ENCODE measurements at places on chromosomes 3 and 15. TPM values are rescaled to one million over a fixed set of nuclear protein-coding genes. Genes with fewer than 3 reads are reported as not detected.
A peak's percentile ranks its signal among the peaks of the same experiment; 100 is the strongest.

- peaks cover 12% of the 10 kb centered on the region for H3K4me1 ChIP-seq
- no peaks in the 10 kb centered on the region for H3K27me3 ChIP-seq
- peaks cover 34% of the 10 kb centered on the region for H3K36me3 ChIP-seq
Observed at GRCh38 chr3:136343873-136344555, 93.9 kb downstream of the PCCB start.

GRCh38 chr3:131812433-131812832 lies 222.4 kb downstream of the CPNE4 start:
- peaks cover 26% of the 10 kb centered on the region for H3K27me3 ChIP-seq
- H3K4me3 ChIP-seq: no peak overlapping the region
- no peaks in the 10 kb centered on the region for H3K36me3 ChIP-seq
- no peaks in the 10 kb centered on the region for H3K4me1 ChIP-seq
- H3K27ac ChIP-seq: no peak overlapping the region
- no peak for DNase-seq

The GOLGA6D gene
- 0.18 TPM for total RNA-seq

DNA sequence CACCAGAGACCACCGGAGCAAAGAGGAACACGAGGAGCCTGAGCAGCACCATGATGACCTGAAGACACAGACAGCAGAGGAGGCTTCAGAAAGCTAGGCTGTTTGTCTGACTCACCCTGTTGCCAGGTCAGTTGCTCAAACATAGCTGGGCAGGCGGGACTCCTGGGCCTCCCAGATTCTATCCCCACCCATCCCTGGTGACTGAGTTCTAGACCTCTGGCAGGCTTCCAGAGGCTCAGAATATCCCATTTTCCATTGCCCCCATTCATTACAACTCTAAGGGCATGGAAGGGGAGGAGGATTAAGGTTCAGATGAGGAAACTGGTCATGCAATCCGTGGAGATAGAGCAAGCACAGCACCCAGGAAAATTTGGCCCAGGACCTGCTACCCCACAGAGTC lies at the start of gene CDHR4:
Gene CDHR4, minus strand, starts transcription at position 113 of the 400 bp plus-strand sequence. Its CDS starts 61 bp downstream, at position 52.
- peaks cover 15% of the 10 kb centered on the region for H3K4me1 ChIP-seq
- H3K4me3 ChIP-seq: no peak within 1 kb of the TSS
- peaks cover 27% of the 10 kb centered on the region for H3K27me3 ChIP-seq

The LIPH gene
- 0.18 TPM for total RNA-seq

DNA sequence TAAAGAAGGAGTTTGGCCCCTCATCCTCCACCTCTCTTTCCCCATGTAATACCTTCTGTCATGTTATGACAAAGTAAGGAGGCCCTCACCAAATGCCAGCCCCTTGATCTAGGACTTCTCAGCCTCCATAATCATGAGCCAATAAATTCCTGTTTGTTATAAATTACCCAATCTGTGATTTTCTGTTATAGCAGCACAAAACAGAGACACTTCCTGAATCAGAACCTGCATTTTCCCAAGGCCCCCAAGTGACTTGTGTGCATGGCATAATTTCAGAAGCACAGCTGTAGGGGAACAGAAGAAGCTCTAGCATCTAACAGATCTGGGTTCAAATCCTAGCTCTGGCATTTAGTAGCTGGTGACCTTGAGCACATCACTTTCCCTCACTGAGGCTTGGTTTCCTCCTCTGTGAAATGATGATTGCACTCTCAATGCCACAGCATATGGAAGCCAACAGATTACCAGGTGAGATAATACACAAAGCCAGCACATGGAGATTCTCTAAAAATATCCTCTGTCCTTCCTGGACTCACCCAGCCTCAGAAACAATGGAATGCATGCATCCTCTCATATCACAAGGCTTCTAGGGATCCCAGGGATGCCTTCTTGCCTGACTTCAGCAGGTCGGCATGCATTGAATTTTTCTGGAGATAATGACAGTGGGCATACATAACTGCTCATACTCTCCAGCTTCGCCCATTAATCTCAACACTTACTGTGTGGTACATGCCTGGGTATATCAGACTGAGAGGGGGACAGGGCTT lies 26.3 kb downstream of the TLNRD1 start:
- DNase-seq: no peak
- no peaks in the 10 kb centered on the region for H3K36me3 ChIP-seq
- H3K27me3 ChIP-seq: no peaks in the 10 kb centered on the region
- H3K4me3 ChIP-seq: no peak overlapping the region
- H3K27ac ChIP-seq: no peak overlapping the region

- H3K4me1 ChIP-seq: no peaks in the 10 kb centered on the region
- H3K36me3 ChIP-seq: no peaks in the 10 kb centered on the region
- no peak for DNase-seq
Observed at GRCh38 chr15:97989299-97989698, 28.8 kb downstream of the ARRDC4 start.

The SLC2A2 gene
- not detected for total RNA-seq

- H3K27ac ChIP-seq: no peak overlapping the region
- no peak overlapping the region for H3K4me3 ChIP-seq
- DNase-seq: no peak
Observed at GRCh38 chr3:13188181-13188779, 115.1 kb upstream of the IQSEC1 start.

GRCh38 chr15:45372041-45372995 lies 6.0 kb downstream of the GATM start:
- peaks cover 9% of the 10 kb centered on the region for H3K4me1 ChIP-seq
- no peak for DNase-seq
- H3K27me3 ChIP-seq: peaks cover 24% of the 10 kb centered on the region
- H3K4me3 ChIP-seq: no peak overlapping the region
- no peaks in the 10 kb centered on the region for H3K36me3 ChIP-seq

GRCh38 chr15:92385096-92385495 lies 8.6 kb upstream of the ST8SIA2 start:
- H3K4me3 ChIP-seq: no peak overlapping the region
- DNase-seq: no peak
- no peaks in the 10 kb centered on the region for H3K4me1 ChIP-seq
- no peaks in the 10 kb centered on the region for H3K36me3 ChIP-seq

- H3K36me3 ChIP-seq: no peaks in the 10 kb centered on the region
- no peak overlapping the region for H3K27ac ChIP-seq
- H3K4me3 ChIP-seq: no peak overlapping the region
- no peak for DNase-seq
- peaks cover 48% of the 10 kb centered on the region for H3K27me3 ChIP-seq
- no peaks in the 10 kb centered on the region for H3K4me1 ChIP-seq
Observed at GRCh38 chr15:51200792-51201191, 106.1 kb upstream of the TNFAIP8L3 start.

DNA sequence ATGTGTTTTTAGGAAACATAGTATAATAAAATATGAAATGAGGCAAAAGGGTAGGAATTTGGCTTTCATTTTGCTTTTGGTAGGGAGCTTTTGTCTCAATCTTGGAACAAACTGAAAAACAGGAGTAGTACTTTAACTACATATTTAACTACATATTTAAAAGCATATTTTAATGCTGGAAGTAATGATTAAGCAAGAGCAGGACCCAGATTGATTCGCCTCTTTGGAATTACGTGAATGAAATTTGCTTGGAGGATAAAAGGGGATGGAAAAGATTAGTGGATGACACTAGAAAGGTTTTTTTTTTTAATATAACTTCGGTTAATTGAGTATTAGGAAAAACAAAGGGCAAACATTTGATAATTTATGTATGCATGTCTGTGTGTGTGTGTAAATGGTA lies 11.2 kb upstream of the TMEM212 start:
- H3K4me1 ChIP-seq: peaks cover 28% of the 10 kb centered on the region
- no peaks in the 10 kb centered on the region for H3K36me3 ChIP-seq
- no peaks in the 10 kb centered on the region for H3K27me3 ChIP-seq

The TEX9 gene
- 22.8 TPM for total RNA-seq

The ASB14 gene
- not detected for total RNA-seq

DNA sequence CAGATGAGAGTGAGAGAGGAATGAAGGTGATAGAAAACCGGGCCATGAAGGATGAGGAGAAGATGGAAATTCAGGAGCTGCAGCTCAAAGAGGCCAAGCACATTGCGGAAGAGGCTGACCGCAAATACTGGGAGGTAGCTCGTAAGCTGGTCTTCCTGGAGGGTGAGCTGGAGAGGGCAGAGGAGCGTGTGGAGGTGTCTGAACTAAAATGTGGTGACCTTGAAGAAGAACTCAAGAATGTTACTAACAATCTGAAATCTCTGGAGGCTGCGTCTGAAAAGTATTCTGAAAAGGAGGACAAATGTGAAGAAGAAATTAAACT lies 88.9 kb downstream of the EOMES start:
- peak overlapping the region; percentile 65 for H3K4me3 ChIP-seq
- H3K27me3 ChIP-seq: no peaks in the 10 kb centered on the region
- no peak for DNase-seq
- H3K36me3 ChIP-seq: no peaks in the 10 kb centered on the region

GRCh38 chr3:55490276-55490913 lies 3.3 kb upstream of the WNT5A start:
- H3K27me3 ChIP-seq: peaks cover 37% of the 10 kb centered on the region
- DNase-seq: no peak
- no peaks in the 10 kb centered on the region for H3K36me3 ChIP-seq
- H3K4me3 ChIP-seq: no peak overlapping the region
- no peak overlapping the region for H3K27ac ChIP-seq

- H3K27ac ChIP-seq: peak overlapping the region; percentile 43
- no peak for DNase-seq
- peaks cover 6% of the 10 kb centered on the region for H3K27me3 ChIP-seq
- no peaks in the 10 kb centered on the region for H3K36me3 ChIP-seq
Observed at GRCh38 chr3:122947196-122947595, 80.4 kb downstream of the SEMA5B start.

- H3K4me3 ChIP-seq: no peak overlapping the region
- H3K27me3 ChIP-seq: no peaks in the 10 kb centered on the region
- no peaks in the 10 kb centered on the region for H3K36me3 ChIP-seq
- DNase-seq: no peak
- peak overlapping the region; percentile 51 for H3K27ac ChIP-seq
Observed at GRCh38 chr15:68808091-68808490, 12.6 kb downstream of the ANP32A start.

The EEF1AKMT4 gene
- 3.8 TPM for total RNA-seq

The SMCO1 gene
- not detected for total RNA-seq

DNA sequence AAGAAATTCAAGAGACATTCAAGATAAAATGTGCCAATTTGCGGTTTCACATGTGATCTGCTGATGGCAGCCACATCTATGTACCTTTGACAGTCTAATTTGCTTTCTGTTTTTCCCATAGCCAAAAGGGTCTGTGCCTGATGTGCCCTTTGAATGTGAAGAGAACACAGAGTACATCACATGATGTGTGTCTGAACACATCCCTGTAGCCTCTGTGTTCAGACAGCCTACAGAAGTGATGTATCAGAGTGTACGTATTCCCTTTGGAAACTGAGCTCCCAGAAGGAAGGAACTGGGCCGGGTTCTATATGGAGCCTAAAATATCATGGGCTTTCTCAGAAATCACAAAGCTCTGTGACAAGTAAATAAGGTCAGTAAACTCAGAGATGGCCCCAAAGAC lies 52.4 kb downstream of the BOC start:
- H3K4me1 ChIP-seq: peaks cover 75% of the 10 kb centered on the region
- peak overlapping the region; percentile 35 for H3K27ac ChIP-seq
- no peak overlapping the region for H3K4me3 ChIP-seq
- H3K36me3 ChIP-seq: peaks cover 25% of the 10 kb centered on the region
- no peak for DNase-seq

- H3K27me3 ChIP-seq: no peaks in the 10 kb centered on the region
- H3K4me3 ChIP-seq: no peak overlapping the region
- H3K36me3 ChIP-seq: no peaks in the 10 kb centered on the region
- H3K27ac ChIP-seq: no peak overlapping the region
- DNase-seq: no peak
- peaks cover 3% of the 10 kb centered on the region for H3K4me1 ChIP-seq
Observed at GRCh38 chr3:172931746-172932285, 181.3 kb downstream of the ECT2 start.

The CLDN11 gene
- 164 TPM for total RNA-seq

The NUTM1 gene
- not detected for total RNA-seq

DNA sequence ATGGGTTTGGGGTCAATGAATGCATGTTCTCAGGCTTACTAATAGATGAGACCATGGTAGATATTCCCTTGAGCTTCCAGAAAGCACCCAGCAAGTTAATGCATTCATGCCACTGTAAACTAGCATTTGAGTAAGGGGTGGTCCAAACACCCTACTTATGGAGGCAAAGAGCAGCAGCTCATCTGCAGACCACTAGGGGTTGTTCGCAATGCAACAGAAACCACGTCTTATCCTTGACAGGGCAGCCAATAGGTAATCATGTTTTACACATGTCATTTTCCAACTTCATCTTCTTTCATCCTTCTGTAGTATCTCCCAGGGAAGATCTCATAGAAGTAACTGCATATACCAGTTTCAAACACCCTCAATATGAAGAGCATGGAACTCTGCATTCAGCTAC lies 330.2 kb downstream of the RORA start:
- H3K27me3 ChIP-seq: peaks cover 2% of the 10 kb centered on the region
- DNase-seq: no peak
- no peaks in the 10 kb centered on the region for H3K36me3 ChIP-seq
- H3K4me1 ChIP-seq: peaks cover 8% of the 10 kb centered on the region
- no peak overlapping the region for H3K27ac ChIP-seq

GRCh38 chr15:68679961-68680371 lies 101.2 kb downstream of the CORO2B start:
- H3K4me1 ChIP-seq: peaks cover 4% of the 10 kb centered on the region
- no peaks in the 10 kb centered on the region for H3K36me3 ChIP-seq
- no peak overlapping the region for H3K4me3 ChIP-seq
- H3K27me3 ChIP-seq: no peaks in the 10 kb centered on the region
- no peak for DNase-seq
- no peak overlapping the region for H3K27ac ChIP-seq

Measured in mesothelial cell of epicardium (in vitro differentiated cells).